ENCODE measurements at places on chromosomes 4 and X.

GRCh38 chrX:74449322-74449936 lies 28.1 kb downstream of the SLC16A2 start:
- DNase-seq, result no peak

- DNase-seq, result no peak
Observed at GRCh38 chr4:88881227-88881569, 175.8 kb downstream of the FAM13A start.

GRCh38 chrX:34918856-34919255 lies 23.7 kb upstream of the FAM47B start:
- no peak for DNase-seq

- no peak for DNase-seq
Observed at GRCh38 chr4:2939383-2940243, 23.6 kb downstream of the NOP14 start.

DNA sequence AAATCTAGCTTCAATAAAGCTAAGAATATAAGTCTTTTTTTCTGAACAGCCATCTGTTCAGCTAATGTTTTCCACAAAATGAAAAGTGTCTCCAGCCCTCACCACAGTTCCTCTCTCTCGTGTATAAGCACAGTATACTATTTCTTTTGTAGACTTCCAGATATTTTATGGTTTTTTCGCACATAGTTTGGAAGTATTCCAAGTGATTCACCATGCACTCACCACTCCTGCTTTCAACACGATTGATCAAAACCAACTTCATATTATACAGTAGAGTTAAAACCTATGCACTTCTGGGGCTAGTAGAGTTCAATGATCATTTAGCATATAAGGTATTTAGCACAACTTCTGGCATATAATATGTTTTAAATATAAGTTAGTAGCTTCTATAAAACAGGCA lies 105.8 kb upstream of the DCAF12L1 start:
- no peak for DNase-seq

DNA sequence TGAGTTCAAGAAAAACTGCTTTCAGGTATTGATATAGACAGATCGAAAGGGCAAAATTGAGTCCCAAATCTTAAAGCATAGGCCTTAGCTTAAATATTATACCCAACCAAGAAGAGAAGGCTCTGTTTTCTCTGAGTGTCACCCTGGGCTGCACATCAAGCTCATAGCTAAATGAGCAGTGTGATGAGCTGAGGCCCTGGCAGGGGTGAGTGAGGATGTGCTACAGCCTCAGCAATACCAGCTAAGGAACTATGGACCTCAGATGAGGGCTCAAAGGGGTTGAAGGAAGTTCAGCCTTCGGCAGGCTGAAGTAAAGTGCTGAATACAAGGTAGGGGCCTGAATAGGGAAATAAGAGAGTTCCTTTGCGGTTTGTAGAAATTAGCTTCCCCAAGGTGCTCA lies 79.3 kb downstream of the FAM114A1 start:
- DNase-seq, result no peak

DNA sequence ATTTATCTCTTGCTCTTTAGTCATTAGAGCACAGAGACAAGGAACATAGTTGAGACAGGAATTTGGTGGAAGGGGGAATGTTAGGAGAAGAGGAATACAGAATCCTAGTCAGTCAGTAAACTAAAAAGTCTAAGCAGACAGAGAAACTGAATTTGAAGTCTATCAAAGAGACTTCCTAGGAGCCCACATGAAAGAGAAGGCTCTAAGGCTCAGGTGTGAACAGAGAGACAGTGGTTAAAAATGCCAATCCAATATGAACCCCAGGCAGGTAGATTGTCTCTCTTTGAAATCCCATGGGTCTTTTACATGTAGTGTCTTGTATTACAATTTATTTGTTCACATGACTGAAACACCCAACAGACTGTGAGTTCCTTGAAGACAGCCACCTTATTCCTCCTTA lies 77.8 kb upstream of the NFKB1 start:
- DNase-seq, result no peak

DNA sequence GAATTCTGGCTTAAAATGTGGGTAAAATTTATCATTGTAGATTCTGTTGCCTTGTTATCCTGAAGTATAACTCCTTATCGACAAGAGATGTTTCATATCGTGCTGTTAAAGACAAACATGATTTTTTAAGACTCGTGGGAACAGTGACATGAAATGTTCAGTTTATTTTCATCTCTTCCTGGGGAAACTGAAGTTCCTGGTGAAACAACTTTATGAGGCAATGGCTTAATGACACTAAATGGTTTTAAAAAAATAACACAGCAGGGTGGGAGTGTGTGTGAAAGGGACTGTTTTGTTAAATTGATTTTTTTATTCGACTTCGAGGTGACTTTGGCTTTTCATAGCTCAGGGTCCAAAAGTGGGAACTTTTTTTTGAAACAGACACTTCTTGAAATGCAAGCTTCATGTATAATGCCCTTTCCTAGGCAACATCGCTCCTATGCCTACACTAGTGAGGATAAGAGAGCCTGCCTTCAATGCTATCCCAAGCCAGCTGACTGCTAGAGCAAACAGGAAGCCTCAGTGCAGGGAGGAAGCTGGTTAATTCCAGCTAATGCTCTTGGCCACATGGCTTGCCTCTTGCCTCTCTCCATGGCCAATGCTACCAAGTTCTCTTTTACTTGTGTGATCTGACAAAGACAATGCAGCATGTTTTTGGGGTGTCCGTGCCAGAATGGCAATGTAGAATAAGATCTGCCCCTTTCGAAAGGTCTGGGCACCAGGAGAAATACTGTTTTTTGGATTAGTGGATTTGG lies 80.9 kb upstream of the PLAC1 start:
- DNase-seq, result no peak

DNA sequence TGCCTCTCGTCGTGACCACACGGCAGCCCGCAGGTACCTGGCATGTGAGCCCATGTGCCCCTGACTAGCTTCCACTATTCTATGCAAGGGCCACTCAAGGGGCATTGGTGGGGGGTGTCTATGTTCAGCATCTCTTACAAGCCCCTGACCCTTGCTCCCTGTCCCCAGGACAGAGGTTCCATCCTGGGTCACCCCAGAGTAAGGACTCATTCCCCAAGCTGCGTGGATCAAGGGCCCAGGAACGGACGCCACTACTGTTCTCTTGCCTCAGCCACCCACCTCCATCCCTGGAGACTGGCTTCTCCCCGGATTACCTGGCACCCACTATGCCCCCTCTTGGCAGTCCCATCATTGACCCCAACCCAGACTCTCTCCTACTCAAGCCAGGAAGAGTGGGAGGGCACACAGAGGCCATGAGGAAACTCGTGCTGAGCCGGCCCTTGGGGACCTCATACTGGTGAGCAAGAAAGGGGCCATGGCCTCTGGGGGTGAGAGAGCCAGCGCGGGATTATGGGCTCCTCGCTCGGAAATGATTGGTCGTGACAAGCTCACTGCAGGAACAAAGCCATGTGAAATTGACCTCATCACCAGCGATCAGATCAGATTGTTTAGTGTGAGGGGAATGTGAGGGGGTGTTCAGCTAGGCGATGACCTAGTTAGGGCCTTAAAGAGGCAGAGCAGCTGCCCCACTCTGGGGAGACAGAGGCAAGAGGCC lies 50.1 kb upstream of the PJA1 start:
- no peak for DNase-seq

DNA sequence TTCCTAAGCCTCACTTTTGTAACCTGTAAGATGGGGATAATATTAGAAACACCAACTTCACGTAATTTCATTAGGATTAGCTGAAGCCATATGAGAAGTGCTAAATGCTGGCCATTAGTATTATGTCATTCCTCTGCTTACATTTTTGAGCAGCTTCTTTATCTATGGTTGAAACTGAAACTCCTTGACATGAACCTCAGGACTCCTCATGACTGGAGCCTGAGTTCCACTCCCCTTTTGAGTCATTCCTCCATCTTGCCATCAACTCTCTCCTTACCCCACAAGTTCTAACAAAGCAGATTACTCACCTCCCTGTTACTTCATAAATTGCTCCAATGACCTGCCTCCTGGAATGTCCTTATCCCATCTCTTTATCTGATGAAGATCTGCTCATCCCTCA lies 123.2 kb upstream of the KCNIP4 start:
- DNase-seq, result no peak

- DNase-seq, result peak; percentile 80
Observed at GRCh38 chrX:131792789-131793462, 230.2 kb upstream of the STK26 start.

DNA sequence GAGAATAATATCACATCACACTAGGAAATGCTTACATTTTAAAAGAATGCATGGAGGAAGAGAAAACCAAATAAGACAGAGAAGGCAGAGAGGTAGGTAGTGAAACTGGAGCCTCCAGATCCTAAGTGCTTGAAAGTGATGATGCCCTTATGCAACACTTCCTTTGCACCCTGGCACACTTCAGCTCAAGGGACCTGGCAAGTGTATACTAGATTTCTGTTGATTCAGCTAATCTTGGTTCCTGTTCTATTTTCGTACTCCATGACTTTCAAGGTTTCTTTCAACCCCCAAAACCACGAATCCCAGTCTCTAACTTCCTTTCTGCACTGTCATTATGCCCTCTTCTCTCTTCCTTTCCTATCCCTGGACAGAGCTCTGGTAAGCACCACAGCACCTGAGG lies 36.9 kb upstream of the SH3KBP1 start:
- no peak for DNase-seq

DNA sequence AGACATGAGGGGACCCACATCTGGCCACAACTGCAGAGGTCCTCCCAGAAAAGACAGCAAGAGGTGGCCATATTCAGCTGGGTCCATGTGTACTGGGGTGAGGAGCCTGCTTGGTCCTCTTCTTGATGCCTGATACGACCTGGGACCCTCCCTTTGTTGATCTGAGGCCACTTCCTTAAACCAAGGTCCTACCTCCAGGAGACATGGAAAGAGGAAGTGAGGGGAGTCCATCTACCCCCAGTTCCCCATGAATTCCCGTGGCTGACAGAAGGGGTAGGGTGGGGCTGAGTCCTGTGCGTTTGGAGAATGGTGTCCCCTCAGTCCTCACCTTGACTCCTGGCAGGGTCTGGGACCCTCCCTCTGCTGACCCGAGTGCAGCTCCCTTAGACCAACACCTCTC lies 2.1 kb downstream of the MAGEA10 start:
- DNase-seq, result no peak

DNA sequence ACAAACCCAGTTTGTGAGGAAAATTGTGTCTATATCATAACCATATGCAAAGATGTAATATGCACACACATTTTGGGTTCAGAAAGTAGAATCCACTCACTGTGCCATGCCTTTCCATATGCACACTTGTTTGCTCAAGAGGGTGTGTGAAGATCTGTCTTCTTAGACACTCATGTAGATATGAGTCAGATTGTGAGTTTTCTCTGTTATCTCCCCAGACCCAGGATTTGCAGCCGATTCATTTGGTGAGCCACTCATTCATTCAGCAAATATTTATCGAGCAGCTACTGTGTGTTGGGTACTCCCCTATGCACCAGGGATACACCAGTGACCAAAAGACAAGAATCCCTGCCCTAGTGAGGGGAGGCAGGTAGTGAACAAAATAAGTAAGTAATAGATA lies 81.5 kb downstream of the CLCN5 start:
- no peak for DNase-seq

DNA sequence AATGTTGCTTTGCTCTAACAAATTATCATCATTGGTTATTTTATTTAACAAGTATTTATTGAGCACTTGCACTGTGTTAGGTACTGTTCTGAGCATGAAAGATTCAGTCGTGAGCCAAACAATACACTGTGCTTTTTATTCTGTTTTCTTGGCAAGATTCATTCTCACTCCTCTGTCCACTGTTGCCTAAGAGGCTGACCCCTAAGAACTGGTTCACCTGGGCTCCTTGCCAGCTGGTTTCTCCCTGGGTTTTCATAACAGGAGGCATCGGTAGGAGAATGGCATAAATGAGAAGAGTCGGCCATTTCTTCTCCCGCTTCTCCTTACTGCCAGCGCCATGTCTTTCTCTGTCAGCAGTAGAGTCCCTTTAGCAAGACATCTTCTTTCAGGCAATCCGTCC lies 243.7 kb upstream of the DIAPH2 start:
- no peak for DNase-seq

- DNase-seq, result no peak
Observed at GRCh38 chrX:108313669-108314068, 124.6 kb downstream of the COL4A6 start.

GRCh38 chr4:98969878-98970785 lies 25.4 kb upstream of the METAP1 start:
- DNase-seq, result no peak

DNA sequence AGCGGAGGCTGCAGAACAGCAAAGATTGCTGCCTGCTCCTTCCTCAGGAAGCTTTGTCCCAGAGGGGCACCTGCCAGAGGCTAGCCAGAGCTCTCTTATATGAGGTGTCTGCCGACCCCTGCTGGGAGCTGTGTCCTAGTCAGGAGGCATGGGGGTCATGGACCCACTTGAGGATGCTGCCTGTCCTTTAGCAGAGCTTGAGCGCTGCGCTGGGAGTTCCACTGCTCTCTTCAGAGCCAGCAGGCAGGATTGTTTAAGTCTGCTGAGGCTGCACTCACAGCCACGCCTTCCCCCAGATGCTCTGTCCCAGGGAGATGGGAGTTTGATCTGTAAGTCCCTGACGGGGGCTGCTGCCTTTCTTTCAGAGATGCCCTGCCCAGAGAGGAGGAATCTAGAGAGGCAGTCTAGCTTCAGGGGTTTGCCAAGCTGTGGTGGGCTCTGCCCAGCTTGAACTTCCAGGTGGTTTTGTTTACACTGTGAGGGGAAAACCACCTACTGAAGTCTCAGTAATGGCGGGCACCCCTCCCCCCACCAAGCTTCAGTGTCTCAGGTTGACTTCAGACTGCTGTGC lies 10.9 kb downstream of the DCK start:
- DNase-seq, result no peak

DNA sequence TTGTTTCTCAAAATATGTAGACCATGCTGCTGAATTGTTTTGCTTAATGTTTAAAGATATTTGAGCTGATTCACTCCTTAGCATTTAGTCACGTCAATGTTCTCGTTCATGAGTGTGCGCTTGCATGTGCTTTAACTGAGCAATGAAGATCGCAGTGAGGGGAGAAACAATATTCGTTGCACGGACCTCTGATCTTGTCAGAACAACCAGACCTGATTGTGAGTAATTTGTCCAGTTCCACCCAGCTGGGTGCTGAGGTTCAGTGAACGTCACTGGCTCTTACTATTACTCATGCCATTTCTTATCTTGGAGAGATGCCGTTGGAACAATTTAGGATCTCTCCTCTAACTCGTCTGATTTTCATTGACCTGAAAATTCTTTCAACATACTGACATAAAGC lies 15.0 kb upstream of the PRKX start:
- DNase-seq, result no peak

GRCh38 chr4:119646347-119647071 lies 17.9 kb upstream of the PDE5A start:
- no peak for DNase-seq
